ENCODE measurements at places on chromosomes 1 and 21.

GRCh38 chr1:198701250-198701649 is 62.4 kb downstream of the PTPRC start:
- no peaks in the 10 kb centered on the region for H3K27me3 ChIP-seq
- no peak for DNase-seq
- peaks cover 5% of the 10 kb centered on the region for H3K36me3 ChIP-seq
- no peak overlapping the region for H3K4me3 ChIP-seq
- no peak overlapping the region for H3K27ac ChIP-seq

DNA sequence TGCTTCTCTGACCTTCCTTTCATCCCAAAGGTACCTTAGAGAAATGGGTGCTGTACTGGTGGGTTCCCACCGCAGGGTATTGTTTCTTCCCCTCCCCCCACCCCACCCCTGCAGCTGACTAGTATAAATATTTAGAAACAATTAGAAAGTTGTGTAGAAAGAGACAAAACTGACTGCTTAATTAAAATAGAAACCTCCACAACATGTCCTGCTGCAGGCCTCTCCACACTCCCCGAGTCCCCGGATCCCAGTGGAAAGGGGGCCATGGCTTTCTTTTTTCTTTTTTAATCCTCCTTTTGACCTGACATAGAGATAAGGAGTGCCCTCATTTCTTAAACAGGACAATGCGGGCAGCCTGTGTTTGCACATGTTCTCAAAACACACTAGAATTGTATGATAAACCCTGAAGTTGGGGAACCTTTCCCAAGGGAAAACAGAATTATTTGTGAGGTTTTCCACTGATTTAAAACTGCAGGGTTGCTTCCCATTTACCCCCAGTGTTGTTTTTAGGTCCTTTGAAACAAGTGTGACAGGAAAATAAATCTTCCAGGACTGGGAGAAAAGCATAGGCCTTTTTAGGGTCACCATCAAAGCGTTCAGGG is 1.7 kb downstream of the RHOU start:
- peak overlapping the region; percentile 82 for H3K4me3 ChIP-seq
- H3K27me3 ChIP-seq, result no peaks in the 10 kb centered on the region
- H3K27ac ChIP-seq, result peak overlapping the region; percentile 88
- peaks cover 22% of the 10 kb centered on the region for H3K4me1 ChIP-seq

DNA sequence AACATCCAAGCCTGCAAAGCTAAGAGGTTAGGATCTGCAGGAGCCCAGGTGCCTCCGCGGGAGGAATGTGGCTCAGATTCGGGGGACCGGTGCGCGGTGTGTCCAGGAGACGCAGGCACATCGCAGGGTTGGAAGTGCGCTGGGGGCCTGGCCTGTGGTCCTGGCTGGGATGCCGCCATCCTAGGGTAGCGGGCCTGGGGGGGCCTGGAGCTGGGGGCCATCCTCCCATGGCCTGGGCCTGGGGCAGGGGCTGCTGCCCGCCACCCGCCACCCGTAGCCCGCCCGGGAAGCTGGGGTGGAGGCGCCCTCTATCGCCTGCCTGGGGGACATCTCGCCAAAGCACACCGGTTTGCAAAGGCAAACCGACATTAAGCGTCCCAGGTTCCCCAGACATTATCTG is 170.6 kb upstream of the ARHGEF16 start:
- H3K36me3 ChIP-seq, result no peaks in the 10 kb centered on the region
- no peaks in the 10 kb centered on the region for H3K4me1 ChIP-seq
- H3K4me3 ChIP-seq, result no peak overlapping the region
- DNase-seq, result peak; percentile 33

DNA sequence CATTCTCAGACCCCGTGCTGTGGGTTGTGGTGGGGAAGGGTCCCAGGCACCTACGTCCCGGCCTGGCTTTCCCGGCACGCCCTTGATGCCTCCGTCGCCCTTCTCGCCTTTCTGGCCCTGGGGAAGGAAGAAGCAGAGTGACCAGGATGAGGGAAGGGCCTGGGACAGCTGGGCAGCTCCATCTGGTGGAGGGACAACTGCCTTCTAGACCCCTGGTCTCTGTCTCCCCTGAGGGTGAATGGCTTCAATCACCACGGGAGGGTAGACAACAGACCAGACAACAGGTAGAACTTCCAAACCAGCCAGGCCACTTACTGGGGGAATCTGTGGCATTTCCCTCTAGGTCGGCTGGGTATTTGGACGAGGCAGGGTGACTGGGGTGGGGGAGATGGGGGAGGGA is 11.9 kb downstream of the COL16A1 start:
- no peak overlapping the region for H3K4me3 ChIP-seq
- no peak for DNase-seq
- H3K36me3 ChIP-seq, result no peaks in the 10 kb centered on the region
- H3K27me3 ChIP-seq, result no peaks in the 10 kb centered on the region
- no peaks in the 10 kb centered on the region for H3K4me1 ChIP-seq

DNA sequence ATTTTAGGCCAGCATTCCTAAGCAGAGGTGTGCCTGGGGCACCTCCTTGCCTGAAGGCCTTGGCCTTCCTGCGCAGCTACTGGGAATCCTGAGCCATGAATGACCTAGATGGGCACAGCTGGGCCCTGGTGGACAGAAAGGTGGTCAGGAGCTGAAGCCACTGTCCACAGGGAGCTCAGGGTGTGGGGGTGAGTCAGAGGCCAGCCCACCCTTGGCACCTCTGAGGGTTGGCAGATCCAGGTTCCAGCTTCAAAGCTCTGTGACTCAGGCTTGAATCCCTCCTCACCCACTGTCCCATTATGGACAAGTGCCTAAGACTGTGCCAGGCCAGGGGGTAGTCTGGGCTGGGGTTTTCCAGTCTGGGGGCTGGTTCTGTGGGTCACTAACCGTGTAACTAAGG is 6.4 kb upstream of the EDN2 start:
- H3K27ac ChIP-seq, result no peak overlapping the region
- no peaks in the 10 kb centered on the region for H3K27me3 ChIP-seq
- DNase-seq, result no peak
- peaks cover 33% of the 10 kb centered on the region for H3K4me1 ChIP-seq
- H3K36me3 ChIP-seq, result no peaks in the 10 kb centered on the region

DNA sequence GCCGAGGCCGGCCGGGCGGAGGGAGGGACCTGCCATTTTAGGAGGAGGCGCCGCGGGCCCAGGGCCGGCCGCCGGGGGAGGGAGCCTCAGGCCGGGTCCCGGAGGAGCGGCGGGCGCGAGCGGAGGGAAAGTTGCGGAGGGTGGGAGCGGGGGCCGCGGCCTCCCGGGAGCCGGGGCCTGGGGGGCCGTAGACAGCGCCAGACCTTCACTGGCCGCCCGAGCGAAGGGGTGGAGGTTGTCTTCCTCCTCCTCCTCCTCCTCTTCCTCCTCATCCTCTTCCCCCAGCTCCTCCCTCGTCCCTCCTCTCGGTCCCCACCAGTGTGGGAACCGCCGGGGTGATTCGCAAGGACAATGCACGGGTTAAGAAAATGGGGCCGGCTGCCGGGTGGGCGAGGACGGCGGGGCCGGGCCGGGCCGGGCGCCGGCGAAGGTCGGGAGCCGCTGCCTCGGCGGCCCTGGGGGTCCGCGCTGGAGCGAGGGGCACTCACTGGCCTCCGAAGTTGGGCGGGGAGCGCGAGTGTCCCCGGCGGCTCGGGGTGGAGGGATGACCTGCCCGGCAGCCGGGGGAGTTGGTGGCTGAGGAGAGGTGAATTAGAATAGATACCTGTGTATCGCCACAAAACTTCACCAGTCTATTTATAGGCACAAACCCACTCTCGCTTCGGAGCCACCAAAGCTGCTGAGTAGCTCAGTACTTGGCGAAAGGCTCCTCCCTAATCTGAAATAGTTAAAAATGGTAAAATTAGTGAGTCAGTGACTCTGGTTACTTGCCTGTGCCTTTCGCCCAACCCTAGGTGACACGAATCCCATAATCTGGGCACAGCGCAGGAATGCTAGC is 1.3 kb downstream of the DYRK1A start:
- peak; percentile 41 for DNase-seq
- peaks cover 45% of the 10 kb centered on the region for H3K4me1 ChIP-seq
- H3K27me3 ChIP-seq, result no peaks in the 10 kb centered on the region
- no peaks in the 10 kb centered on the region for H3K36me3 ChIP-seq

- no peak overlapping the region for H3K4me3 ChIP-seq
- no peaks in the 10 kb centered on the region for H3K27me3 ChIP-seq
- no peaks in the 10 kb centered on the region for H3K4me1 ChIP-seq
- no peak for DNase-seq
- H3K36me3 ChIP-seq, result peaks cover 8% of the 10 kb centered on the region
Measured at GRCh38 chr1:147204080-147204479, 21.1 kb downstream of the FMO5 start.

GRCh38 chr1:19006000-19006399 is 49.5 kb upstream of the IFFO2 start:
- peaks cover 7% of the 10 kb centered on the region for H3K4me1 ChIP-seq
- DNase-seq, result no peak
- no peak overlapping the region for H3K4me3 ChIP-seq
- H3K27me3 ChIP-seq, result no peaks in the 10 kb centered on the region

Measured in upper lobe of left lung (tissue), 6 donors.